Mesothelial cell of epicardium (in vitro differentiated cells): ENCODE measurements at places on chromosomes 16 and 17. TPM values are rescaled to one million over a fixed set of nuclear protein-coding genes. Genes with fewer than 3 reads are reported as not detected.

Gene STH
- total RNA-seq: not detected in 3 replicates

- DNase-seq: no peak
- H3K27me3 ChIP-seq: no peaks in the 10 kb centered on the region
- H3K27ac ChIP-seq: peak overlapping the region; percentile 9
- no peak overlapping the region for H3K4me3 ChIP-seq
- H3K36me3 ChIP-seq: peaks cover 2% of the 10 kb centered on the region
- H3K4me1 ChIP-seq: peaks cover 24% of the 10 kb centered on the region
Observed at GRCh38 chr16:57574646-57575467, 32.4 kb downstream of the ADGRG5 start.

DNA sequence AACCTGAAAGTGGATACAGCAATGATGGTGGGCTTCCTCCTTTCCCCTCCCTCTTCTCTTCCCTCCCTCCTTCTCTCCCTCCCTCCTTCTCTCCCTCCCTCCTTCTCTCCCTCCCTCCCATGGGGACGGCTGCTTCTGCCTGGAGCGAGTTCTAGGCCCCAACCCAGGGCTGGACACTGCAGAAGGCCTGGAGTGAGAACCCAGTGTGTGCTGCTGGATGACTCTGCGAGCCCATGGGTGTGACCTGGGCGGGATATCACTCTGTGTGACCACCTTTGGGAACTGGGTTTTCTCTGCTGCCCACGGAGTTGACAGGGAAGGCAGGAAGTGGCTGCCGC, 242.6 kb upstream of the GSE1 start:
- no peaks in the 10 kb centered on the region for H3K27me3 ChIP-seq
- no peak overlapping the region for H3K27ac ChIP-seq
- H3K4me3 ChIP-seq: no peak overlapping the region

GRCh38 chr16:20311548-20311947, 15.8 kb downstream of the GP2 start:
- H3K36me3 ChIP-seq: no peaks in the 10 kb centered on the region
- DNase-seq: no peak
- H3K4me3 ChIP-seq: no peak overlapping the region
- no peak overlapping the region for H3K27ac ChIP-seq
- no peaks in the 10 kb centered on the region for H3K4me1 ChIP-seq
- H3K27me3 ChIP-seq: peaks cover 20% of the 10 kb centered on the region

- H3K27ac ChIP-seq: peak overlapping the region; percentile 90
- no peak for DNase-seq
- H3K4me1 ChIP-seq: peaks cover 71% of the 10 kb centered on the region
Observed at GRCh38 chr17:61009663-61010062, 332.0 kb downstream of the BCAS3 start.

Gene PRM1
- total RNA-seq: not detected in 3 replicates

Gene NTN3
- total RNA-seq: 17.4 to 17.9 TPM (median 17.5 TPM) in 3 replicates

DNA sequence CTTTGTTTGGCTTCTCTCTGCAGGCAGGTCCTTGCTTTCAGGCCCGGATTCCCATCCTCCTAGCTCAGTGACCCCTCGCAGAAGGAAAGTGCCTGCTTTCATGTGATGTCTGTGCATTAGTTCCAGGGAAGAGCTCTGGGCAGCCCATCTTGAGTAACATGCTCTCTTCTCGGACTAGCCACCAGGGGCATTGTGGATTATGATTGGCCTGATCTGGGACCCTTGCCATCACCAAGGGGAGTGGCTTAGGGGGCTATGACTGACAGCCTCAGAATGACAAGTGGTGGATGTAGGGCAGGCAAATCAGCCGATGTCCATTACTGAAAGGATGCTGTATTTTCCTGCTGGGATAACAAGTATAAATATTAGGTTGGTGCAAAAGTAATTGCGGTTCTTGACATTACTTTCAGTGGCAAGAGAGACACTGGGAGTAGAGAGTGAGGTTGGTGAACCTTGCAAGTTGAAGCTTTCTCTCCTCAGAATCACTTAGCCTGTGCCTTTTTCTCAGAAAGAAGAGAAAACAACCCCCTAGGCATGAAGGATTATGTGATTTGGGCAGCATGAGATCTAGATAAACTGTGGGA, 71.5 kb upstream of the MPHOSPH6 start:
- no peak overlapping the region for H3K27ac ChIP-seq
- H3K4me1 ChIP-seq: no peaks in the 10 kb centered on the region
- H3K36me3 ChIP-seq: no peaks in the 10 kb centered on the region

- H3K4me1 ChIP-seq: peaks cover 45% of the 10 kb centered on the region
- no peak overlapping the region for H3K27ac ChIP-seq
- no peaks in the 10 kb centered on the region for H3K36me3 ChIP-seq
- peaks cover 16% of the 10 kb centered on the region for H3K27me3 ChIP-seq
- no peak overlapping the region for H3K4me3 ChIP-seq
- no peak for DNase-seq
Observed at GRCh38 chr17:82301300-82301915, 16.0 kb downstream of the CD7 start.

- peaks cover 7% of the 10 kb centered on the region for H3K4me1 ChIP-seq
- no peak overlapping the region for H3K4me3 ChIP-seq
- DNase-seq: no peak
Observed at GRCh38 chr16:49674351-49674851, 181.5 kb downstream of the ZNF423 start.

Gene STAT5B
- 47.7 to 52.3 TPM (median 50.6 TPM) in 3 replicates for total RNA-seq

DNA sequence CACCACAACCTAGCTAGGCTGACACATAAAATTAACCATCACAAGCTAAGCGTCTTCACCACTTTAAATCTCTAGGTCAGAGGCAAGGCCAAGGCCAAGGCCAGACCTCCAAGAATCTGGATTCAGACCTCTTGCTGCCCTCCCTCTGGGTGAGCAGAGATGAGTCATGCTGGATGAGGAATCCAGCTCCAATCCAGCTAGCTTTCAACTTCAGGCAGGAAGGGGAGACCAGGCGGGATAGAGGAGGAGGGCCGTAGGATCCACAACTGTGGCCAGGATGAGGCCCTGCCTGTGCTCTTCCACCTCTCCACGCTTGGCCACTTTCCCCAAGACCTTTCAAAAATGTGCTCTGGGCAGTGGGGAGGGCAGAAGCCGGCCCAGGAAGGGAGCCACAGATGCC, 14.7 kb downstream of the LRRC75A start:
- no peaks in the 10 kb centered on the region for H3K36me3 ChIP-seq
- H3K4me3 ChIP-seq: no peak overlapping the region
- peaks cover 13% of the 10 kb centered on the region for H3K4me1 ChIP-seq
- peak overlapping the region; percentile 50 for H3K27ac ChIP-seq

- H3K27ac ChIP-seq: peak within 1 kb of the TSS; percentile 89
- peaks cover 20% of the 10 kb centered on the region for H3K27me3 ChIP-seq
- peaks cover 5% of the 10 kb centered on the region for H3K4me1 ChIP-seq
- no peak for DNase-seq
- peaks cover 11% of the 10 kb centered on the region for H3K36me3 ChIP-seq
Observed at GRCh38 chr16:2857451-2858244, at the start of gene PRSS22. Gene PRSS22, minus strand, starts transcription at chr16:2858170. Its CDS starts 66 bp downstream, at chr16:2858104.

Gene CHAD
- not detected in 3 replicates for total RNA-seq

DNA sequence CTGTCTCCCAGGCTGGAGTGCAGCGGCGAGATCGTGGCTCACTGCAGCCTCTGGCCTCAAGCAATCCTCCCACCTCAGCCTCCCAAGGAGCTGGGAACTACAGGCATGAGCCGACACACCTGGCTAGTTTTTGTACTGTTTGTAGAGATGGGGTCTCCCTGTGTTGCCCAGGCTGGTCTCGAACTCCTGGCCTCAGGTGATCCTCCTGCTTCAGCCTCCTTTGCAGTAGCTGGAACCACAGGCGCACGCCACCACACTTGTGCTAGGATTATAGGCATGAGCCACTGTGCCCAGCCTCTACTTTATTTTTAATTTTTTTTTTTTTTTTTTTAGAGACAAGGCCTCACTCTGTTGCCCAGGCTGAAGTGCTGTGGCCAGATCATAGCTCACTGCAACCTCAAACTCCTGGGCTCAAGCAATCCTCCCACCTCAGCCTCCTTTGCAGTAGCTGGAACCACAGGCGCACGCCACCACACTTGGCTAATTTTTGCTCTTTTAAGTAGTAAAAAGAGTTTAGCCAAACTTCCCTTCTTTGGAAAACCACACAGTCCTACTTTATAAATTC, 4.4 kb downstream of the NTAN1 start:
- H3K27ac ChIP-seq: no peak overlapping the region
- no peak overlapping the region for H3K4me3 ChIP-seq
- peaks cover 10% of the 10 kb centered on the region for H3K4me1 ChIP-seq
- H3K36me3 ChIP-seq: peaks cover 9% of the 10 kb centered on the region
- no peak for DNase-seq
- no peaks in the 10 kb centered on the region for H3K27me3 ChIP-seq

- H3K4me1 ChIP-seq: peaks cover 26% of the 10 kb centered on the region
- H3K27me3 ChIP-seq: no peaks in the 10 kb centered on the region
- H3K4me3 ChIP-seq: no peak overlapping the region
- no peak for DNase-seq
- H3K27ac ChIP-seq: no peak overlapping the region
- peaks cover 32% of the 10 kb centered on the region for H3K36me3 ChIP-seq
Observed at GRCh38 chr17:32356750-32357149, 6.8 kb downstream of the ZNF207 start.

Gene PMFBP1
- 3.7 to 5.7 TPM (median 4.9 TPM) in 3 replicates for total RNA-seq

DNA sequence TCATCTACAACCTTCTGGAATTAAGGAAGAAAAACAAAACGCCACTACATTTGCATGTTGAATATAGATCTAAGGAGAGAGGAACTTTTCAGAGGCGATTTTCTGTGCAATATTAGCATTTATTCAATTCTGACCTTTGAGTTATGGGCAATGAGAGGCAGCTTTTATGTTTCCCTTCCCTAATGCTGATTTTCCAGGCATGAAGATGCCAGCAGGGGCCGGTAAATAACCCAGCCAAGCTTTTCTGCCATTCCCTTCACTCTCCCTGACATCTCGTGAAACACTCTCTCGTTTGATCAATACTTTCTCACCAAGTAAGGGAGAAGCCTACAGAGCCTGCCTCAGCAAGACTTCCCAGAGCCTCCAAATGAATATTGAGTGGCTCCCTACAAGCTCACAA, 470.5 kb upstream of the GOT2 start:
- H3K27me3 ChIP-seq: peaks cover 13% of the 10 kb centered on the region
- no peak for DNase-seq
- no peak overlapping the region for H3K4me3 ChIP-seq
- H3K27ac ChIP-seq: no peak overlapping the region
- H3K36me3 ChIP-seq: no peaks in the 10 kb centered on the region

DNA sequence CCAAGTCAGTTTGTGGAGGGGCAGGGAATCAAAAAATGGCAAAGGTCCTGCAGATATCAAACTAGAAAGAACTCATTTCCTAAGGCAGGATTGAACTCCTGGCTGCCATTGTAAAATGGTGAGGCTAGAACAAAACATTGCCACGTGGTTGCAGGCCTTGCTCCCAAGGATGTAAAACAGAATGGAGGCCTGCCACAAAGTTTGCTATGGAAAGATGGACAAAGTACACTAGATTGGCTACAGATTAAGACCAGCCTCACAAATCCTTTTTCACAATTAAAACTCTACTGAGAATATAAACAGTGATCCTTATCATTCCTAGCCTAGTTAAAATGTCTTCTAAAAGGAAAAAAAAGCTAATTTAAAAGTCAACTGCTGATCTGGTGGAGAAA, 30.9 kb downstream of the PHKB start:
- H3K27ac ChIP-seq: no peak overlapping the region
- no peaks in the 10 kb centered on the region for H3K27me3 ChIP-seq
- no peak overlapping the region for H3K4me3 ChIP-seq

Gene CACNG3
- 0.09 TPM in 1 of 3 replicates, not detected in the others for total RNA-seq

GRCh38 chr17:54426296-54426886, 474.3 kb upstream of the TOM1L1 start:
- no peak for DNase-seq
- no peak overlapping the region for H3K4me3 ChIP-seq
- H3K27me3 ChIP-seq: no peaks in the 10 kb centered on the region
- peaks cover 2% of the 10 kb centered on the region for H3K4me1 ChIP-seq
- no peak overlapping the region for H3K27ac ChIP-seq

DNA sequence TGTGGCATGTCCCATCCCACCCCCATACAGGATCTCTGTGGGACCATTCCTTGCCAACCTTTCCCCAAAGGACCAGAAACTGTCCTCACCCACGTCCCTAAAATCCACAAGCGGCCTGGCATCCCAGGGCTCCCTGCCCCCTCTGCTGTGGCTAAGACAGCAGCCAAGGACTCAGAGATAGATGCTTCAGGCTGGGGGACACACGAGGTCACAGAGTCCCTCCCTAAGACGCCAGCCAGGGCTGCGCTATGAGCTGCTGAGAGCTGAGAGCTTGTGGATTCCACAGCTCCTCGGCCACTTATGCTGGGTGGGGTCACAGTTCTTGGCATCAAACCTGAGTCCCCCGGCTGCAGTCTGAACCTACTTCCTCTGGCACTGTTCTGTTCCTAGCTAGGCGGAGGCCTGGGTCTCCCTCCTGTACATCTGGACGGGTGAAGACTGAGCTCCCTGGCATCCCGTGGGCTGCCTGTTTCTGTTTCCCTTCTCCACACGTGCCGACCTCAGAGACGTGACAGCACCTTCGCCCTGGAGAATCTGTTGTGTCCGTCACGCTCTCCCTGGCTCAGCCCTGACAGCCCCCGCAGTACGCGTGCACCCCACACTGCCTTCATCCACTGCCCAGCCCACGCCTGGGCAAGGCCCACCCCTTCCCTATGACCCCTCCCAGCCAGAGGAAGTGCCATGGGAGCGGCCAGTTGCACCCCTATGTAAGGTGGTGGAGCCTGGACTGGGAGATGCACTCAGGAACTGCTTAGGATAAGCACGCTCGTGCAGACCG, 61.2 kb downstream of the ENGASE start:
- no peaks in the 10 kb centered on the region for H3K36me3 ChIP-seq
- no peak for DNase-seq
- H3K27me3 ChIP-seq: peaks cover 85% of the 10 kb centered on the region
- H3K27ac ChIP-seq: no peak overlapping the region

Gene DVL2
- 87.3 to 96.1 TPM (median 94.0 TPM) in 3 replicates for total RNA-seq
